ENCODE measurements at places on chromosomes 6 and 20. TPM values are rescaled to one million over a fixed set of nuclear protein-coding genes. Genes with fewer than 3 reads are reported as not detected.
A peak's percentile ranks its signal among the peaks of the same experiment; 100 is the strongest.

PDYN gene
- total RNA-seq = 0.15 TPM

ZNF831 gene
- not detected for total RNA-seq

DNA sequence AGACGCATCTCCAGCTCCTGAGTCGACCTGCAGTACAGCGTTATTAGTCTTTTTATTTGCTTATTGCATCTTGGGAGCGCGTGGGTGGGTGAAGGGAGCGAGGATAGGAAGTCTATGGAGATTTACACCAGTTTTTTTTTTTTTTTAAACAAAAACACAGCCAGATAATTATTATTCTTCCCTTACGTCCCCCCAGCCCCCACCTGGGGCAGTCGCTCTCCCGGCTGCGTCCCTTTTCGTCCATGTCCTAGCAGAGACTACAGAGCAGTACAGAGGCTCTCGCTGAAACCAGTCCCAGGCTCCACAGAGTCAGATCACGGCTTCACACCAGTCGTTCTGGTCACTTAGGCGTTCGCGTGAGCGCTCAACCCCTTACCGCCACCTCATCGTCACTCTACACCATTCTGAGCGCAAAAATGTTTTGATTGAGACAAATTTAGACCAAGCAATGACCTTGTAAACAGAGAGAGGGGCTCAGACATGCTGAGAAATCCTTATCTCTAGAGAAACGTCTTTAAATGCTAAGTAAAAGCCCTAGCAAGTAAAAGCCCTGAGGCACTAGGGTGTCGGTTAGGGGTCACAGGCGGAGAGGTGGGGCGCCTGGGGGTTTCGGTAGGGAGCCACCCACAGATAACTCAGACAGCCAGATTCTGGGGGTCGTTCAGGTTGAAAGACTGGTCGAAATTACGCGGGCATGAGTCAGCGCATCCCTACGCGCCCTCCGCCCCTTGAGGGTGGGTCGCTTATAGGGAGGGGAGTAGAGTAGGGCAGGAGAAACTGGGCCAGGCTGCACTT, 975 bp upstream of the PPT2 start:
- DNase-seq = peak; percentile 85

DNA sequence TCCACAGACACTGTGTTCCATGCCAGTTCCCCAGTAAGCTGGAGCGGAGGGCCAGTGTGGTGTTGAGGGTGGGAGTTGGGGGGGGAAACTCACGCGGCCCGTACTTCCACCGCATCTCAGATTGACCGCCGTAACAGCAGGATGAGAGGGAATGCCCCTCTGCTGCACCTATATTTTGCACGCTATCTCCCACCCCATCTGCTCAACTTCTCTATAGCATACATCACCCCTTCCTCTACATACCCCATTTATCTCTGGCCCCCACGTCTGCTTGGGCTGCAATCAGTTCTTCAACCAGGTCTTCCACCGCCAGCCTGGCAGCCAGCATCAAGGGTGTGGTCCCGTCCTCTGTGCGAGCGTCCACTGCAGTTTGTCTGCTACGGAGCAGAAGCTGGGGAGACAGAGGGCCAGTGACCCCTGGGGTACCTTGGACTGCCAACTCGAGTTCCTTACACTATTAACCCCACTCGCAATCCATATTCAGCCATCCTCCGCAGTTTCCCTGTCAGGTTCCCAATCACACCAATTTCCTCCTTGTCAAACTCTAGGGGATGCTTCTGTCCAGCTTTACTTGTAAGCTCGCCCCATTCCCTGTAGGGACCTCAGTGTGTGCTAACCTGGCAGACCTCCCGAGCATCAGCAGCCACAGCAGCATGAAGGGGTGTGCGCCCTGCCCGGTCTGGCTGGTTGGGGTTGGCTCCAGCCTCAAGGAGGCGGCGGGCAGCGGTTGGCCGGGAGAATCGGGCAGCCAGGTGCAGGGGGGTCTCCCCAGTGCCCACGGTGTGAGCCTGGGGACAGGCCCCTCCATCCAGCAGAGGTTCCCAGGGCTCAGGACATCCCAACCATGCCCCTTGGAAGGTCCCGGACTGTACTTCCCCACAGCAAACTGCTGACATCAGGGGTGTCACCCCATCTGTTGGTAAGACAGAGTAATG, 4.5 kb upstream of the GPSM3 start:
- peak; percentile 56 for DNase-seq

DNA sequence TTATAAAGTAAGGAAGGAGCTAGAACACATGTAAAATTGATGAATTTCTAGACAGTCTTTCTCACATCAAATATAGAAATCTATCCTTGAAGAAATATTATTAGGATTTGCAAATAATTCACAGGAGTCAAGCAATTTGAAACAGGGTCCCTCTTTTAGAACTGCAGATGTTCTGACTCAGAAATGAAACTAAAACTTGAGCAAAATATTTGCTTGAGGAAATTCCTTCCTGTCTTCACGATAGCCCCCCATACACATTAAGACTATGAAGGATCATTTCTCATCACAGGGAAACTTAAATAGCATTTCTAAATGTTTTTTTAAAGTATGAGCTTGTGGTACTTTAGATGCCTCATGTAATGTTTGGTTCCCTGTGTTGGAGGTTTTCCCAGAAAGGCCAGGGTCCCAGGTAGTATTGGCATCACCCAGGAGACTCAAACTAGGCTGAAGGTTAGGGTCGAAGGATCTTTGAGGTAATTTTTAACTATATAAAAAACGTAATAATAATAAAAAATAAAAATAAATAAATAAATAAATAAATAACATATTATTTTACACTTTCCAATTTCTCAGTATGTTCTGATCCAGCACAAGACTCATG, 144.0 kb upstream of the TBX18 start:
- DNase-seq = no peak

GRCh38 chr6:30891816-30892538, 7.7 kb downstream of the DDR1 start:
- DNase-seq = peak; percentile 44

- DNase-seq = no peak
Measured at GRCh38 chr6:49987749-49988148, 18.3 kb upstream of the DEFB113 start.

DNA sequence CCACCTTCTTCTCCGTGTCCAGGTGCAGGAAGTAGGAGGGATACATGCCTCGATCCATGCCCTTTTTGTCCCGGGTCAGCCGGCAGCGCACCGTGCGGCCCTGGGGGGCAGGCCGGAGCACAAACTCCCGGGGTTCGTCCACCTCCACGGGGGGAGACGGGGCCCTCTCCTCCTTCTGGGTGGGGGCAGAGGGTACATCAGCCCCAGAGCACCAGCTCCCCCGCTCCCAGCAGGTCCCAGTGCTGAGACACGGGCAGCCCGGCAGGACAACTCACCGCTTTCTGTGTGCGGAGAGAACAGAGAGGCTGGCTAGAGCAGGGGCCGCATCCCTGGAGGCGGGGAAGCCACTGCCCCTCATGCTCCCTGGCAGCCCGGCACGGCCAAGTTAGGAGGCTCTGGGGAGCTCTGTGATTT, 6.7 kb downstream of the TULP1 start:
- peak; percentile 81 for DNase-seq

- no peak for DNase-seq
Measured at GRCh38 chr6:159989492-159990480, 20.9 kb downstream of the IGF2R start.

Measured in H7 (cell line).